ENCODE measurements at places on chromosomes 6 and 20.
A peak's percentile ranks its signal among the peaks of the same experiment; 100 is the strongest.

DNA sequence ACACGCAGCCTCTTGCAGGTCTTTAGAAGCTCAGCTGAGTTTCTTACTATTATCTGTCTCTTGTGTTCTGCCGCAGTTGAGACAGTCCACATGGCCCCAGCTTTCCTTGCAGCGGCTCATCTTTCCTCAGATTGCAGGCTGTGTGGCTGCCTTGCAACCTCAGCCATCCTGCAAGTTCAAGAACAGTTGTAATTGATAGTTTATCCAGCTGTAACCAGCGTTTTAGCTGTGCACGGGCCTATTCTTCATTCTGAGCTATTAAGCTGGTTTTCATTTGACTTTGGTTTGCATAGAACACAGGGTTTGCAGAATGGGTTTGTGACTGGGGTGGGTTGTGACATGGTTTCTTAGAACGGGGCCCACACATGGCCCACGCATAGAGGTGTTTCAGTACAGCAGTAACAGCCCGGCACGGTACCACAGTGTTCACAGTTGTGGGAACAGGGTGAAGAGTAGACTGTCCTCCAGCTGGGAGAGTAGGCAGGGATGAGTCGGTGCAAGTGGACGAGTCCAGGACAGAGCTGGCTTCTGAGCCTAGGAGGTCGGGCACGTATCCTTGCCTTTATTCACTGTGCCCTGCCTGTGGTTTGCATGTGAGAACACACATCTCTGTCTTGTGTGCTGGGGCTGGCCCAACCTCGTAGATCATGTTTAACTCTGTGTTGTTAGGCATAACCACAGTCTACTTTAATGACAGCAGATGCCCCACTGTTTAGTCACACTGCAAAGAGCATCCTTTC, 89.2 kb downstream of the RPP40 start:
- no peak for DNase-seq

GRCh38 chr6:45837541-45838200, 178.0 kb downstream of the CLIC5 start:
- DNase-seq, result no peak

- DNase-seq, result no peak
Measured at GRCh38 chr6:169069356-169069755, 184.3 kb downstream of the THBS2 start.

DNA sequence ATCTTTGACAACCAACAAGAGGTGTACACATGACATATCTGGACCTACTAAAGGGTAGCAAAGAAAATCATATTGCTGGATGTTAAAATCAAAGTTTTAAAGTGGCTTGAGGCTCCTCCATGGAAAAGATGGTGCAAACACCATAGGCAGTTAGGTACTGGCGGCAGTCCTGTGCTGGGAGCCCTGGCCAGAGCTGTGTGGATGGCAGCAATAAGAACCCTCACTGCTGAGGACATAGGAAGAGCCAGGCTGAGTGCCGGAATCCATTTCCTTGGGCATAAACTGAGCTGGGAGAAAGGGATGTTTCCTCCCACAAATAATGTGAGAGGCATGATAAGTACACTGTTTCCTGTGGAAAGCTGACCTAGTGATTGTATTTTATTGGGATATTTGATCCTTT, 89.9 kb downstream of the ARID1B start:
- no peak for DNase-seq

DNA sequence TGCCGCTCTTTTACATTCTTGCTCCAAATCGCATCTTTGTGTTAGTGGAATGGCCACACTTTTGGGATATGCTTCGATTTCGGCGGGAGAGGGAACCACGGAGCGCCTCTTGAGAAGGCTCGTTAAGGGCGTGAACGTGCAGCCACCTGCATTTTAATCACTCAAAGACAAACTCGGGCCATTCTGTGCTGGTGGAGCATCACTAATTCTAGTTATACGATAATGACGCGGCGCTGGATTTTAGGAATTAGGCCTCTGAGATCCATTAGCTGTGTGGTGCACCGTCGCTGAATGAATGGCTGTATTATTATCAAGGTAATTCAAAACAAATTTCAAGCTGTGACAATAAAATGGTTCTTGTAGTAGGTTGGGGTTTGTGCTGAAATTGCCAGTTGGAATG, 305.6 kb downstream of the CDH4 start:
- DNase-seq, result no peak

- DNase-seq, result no peak
Measured at GRCh38 chr6:107308677-107309076, 150.7 kb downstream of the PDSS2 start.

DNA sequence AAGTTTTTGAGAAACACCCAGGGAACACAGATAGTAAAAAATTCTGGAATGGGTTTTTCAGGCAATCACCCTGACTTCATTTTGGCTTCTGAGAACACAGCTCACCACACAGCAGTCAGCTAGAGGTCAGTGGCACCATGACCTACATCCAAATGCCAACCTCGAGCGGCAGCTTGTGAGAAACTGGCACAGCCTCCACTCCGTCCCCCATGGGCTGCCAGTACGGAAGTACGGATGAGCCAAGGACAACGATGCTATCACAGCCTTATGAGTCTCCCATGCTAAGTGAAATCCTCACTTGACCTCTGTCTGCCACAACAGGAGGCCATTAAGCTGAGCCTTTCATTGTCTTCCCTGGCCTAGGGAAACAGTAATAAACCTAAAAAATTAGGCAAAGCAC, 32.0 kb downstream of the KIF16B start:
- no peak for DNase-seq

GRCh38 chr20:62557462-62557861, 81.7 kb upstream of the GATA5 start:
- no peak for DNase-seq

DNA sequence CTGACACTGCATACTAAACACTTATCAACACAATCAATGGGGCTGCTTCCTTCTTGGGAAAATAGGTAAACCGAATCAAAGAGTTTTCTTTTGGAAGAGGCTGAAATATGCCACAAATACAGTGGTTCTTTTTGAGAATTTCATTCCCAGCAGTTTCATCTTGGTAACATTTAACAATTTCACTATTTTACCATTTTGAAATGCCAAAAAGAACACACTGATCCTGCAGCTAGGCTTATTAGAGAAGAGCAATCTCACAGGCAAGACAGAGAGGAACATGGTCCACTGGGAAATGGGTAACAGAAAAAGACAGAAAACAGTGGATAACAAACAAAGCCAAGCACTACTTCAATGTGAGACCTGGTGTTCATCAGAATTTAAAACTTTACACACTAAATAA, 2.5 kb downstream of the CNR1 start:
- DNase-seq, result no peak

DNA sequence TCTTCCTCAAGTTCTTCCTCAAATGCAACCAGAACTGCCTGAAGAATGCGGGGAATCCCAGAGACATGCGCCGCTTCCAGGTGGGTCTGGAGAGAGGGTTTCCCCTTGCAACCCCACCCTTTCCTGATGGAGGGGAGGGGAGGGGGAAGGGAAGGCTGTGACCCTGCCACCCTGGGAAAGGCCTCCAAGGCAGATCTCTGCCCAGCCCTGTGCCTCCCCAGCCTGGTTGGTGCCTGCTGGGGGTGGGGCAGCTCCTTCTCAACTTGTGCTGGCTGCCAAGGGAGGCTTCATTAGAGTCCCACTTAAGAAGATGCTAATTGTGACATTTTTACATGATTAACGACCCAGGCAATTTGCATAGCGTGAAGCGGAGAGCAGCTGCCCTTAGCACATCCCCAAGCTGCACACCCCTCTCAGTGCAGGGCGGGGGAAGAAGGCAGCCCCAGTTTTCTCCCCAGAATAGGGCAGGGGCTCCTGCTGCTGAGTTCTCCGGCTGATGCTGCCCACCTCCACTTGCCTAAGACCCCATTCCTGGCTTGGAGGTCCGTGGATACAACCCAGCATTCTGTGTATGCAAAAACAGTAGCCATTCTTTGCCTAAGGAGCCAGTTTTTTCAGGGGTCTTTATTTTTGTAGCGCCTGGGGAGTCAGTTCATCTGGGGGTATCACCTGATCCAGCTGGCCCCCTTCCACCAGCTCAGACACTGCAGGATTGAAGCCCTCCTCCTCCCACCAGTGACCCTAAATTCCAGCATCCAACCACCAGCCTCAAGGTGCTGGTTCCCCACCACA, 51.7 kb downstream of the CPXM1 start:
- DNase-seq, result no peak

GRCh38 chr20:63194007-63194796, 21.7 kb downstream of the YTHDF1 start:
- no peak for DNase-seq

DNA sequence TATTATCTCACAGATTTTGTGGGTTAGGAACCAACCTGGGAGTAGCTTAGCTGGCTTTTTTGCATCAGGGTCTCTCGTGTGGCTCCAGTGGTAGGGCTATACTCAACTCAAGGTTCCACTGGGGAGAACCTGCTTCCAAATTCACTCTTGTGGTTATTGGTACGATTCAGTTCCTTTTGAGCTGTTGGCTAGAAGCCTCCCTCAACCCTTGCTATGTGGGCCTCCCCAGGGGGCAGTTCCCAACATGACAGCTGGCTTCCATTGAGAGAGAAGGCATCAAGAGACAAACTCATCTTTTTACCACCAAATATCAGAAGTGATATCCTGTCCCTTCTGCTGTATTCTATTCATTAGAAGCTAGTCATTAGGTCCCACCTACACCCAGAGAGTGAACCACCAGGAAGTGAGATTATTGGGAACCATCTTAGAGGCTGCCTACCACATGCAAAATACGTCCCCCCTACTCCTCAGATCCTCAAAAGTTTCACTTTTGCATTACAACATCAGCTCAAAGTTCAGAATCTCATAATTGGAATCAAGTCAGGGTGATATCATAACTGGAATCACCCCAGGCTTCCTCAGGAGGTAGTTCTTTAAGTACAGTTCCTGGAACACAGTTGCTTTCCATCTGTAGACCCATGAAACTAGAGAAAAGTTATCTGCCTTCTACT, 30.9 kb downstream of the MKKS start:
- no peak for DNase-seq

- DNase-seq, result no peak
Measured at GRCh38 chr20:62989201-62989601, 17.6 kb downstream of the BHLHE23 start.

GRCh38 chr6:79373246-79373645, 138.8 kb upstream of the HMGN3 start:
- no peak for DNase-seq

DNA sequence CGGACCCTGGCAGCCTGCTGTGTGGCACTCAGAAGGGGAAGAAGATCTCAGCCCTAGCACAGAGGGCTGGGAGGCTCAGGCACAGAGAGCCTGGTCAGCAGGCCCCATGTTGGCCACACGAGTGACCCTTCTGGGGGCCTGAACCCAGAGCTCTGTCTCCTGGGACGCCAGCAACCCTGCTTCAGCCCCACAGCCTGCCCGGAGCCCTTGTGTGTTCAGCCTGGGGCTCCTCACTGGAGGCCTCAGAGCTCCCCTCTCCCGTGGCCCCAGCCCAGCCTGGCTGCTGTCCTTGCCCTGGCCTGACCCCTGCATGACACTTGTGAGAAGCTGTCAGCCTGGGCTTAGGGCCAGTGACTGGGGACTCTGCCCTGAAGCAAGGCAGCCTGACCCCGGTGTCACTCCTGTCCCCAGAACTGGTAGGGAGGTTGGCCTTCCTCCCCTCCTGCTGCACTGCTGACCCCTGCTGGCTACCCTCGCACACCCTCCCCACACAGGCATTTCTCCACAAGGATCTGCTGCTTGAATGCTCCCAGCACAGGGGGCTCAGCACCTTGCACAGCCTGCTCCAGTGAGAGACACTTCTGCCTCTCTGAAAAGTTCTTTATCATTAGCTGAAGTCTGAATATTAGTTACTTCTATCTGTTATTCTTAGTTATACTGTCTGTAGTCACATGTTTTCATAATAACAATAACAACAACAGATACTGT, 15.4 kb upstream of the IP6K3 start:
- peak; percentile 37 for DNase-seq

DNA sequence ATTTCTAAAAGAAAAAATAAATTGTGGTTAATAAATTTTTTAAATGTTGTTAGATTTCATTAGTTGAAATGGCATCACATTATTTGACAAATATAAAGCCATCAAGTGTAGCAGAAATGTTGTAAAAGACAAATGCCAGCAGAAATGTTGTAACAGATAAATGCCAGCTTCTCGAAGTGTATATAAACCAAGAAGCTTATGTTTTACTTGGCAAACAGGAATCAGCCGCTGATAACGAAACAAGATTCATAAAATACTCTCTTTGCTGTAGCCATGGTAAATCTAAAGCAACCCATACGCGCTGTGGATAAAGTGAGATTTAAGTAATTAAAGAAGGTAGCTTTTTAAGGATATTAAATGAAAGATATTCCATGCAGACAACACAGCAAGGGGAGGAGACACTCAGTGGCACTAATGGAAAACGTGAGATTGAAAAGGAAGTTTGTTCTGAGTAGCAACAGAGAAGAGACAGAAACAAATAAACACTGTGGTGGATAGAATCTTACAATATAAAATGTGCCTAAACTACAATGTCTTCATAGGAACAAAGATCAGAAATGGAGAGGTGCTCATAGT, 29.6 kb downstream of the BTBD9 start:
- DNase-seq, result no peak

GRCh38 chr6:92770540-92770939, 648.8 kb downstream of the EPHA7 start:
- DNase-seq, result no peak

GRCh38 chr6:113476937-113477839, 380.0 kb upstream of the MARCKS start:
- no peak for DNase-seq

GRCh38 chr6:48505621-48506020, 394.6 kb upstream of the PTCHD4 start:
- no peak for DNase-seq

- no peak for DNase-seq
Measured at GRCh38 chr6:16498237-16498636, 259.9 kb downstream of the GMPR start.

- DNase-seq, result no peak
Measured at GRCh38 chr6:45949256-45949655, 66.4 kb downstream of the CLIC5 start.

Measured in germinal center (tissue), 1 donor.